ENCODE measurements at places on chromosomes 5 and 9. TPM values are rescaled to one million over a fixed set of nuclear protein-coding genes. Genes with fewer than 3 reads are reported as not detected.

Gene SLC23A1
- 0.65 TPM for total RNA-seq

Gene BTNL3
- not detected for total RNA-seq

Gene SNCB
- not detected for total RNA-seq

Gene COL27A1
- total RNA-seq, result 59.2 TPM

Gene CBY3
- total RNA-seq, result not detected

Gene PPP3R2
- total RNA-seq, result not detected

Gene PDLIM7
- total RNA-seq, result 218 TPM

Gene LCP2
- 21.7 TPM for total RNA-seq

Gene PRSS3
- 6.5 TPM for total RNA-seq

Gene IL17B
- not detected for total RNA-seq

Gene GFRA3
- 0.60 TPM for total RNA-seq

Gene KIF27
- 10.7 TPM for total RNA-seq

Gene PLGRKT
- 23.5 TPM for total RNA-seq

Gene PTPN3
- total RNA-seq, result 36.4 TPM

Gene SLC6A7
- 0.10 TPM for total RNA-seq

Gene PAPPA
- total RNA-seq, result 4.9 TPM

Gene AGXT2
- total RNA-seq, result not detected

Gene DOCK2
- total RNA-seq, result 22.4 TPM

Gene NTNG2
- 2.2 TPM for total RNA-seq

Gene GRXCR2
- total RNA-seq, result not detected

Gene ARID3C
- not detected for total RNA-seq

Gene CKMT2
- total RNA-seq, result 6.6 TPM

Gene LCN12
- 3.4 TPM for total RNA-seq

Gene IGFBPL1
- total RNA-seq, result not detected

Gene NR6A1
- 5.0 TPM for total RNA-seq

Gene SLC6A19
- total RNA-seq, result not detected

Gene TMEM8B
- total RNA-seq, result 32.3 TPM

Gene UGCG
- 52.1 TPM for total RNA-seq

All from ureter (tissue), 1 donor.